ENCODE measurements at places on chromosomes 6 and 20. TPM values are rescaled to one million over a fixed set of nuclear protein-coding genes. Genes with fewer than 3 reads are reported as not detected.

DNA sequence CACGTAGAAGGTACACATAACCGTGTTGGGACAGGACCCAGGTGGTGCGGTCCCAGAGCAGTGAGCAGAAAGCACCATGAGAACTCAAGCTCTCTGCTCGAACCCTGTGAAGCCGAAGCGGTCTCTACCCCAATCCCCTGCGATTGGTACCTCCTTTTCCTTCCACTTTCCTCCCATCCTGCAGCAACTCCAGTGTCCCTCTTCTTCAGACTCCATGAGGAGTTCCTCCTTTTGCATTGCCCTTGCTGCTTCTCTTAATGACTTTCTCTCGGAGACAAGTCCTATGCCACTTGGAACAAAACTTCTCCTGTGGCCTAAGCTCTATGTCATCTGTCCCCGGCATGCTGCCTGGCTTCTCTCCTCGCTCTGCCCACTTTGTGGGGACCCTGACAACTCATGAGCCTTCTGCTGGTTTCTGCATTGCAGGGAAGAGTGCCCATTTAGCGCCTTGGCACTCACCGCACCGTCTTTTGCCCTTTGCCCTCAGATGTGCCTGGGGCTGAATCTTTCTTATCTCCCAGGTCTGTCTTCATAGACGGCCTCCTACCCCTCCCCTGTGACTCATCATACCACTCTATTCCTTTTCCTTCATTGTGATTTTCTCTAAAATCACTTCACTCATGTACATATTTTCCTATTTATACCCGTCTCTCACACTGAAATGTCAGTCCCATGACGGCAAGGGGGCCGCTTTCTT, 9.2 kb upstream of the ZNF831 start:
- no peak for DNase-seq

DNA sequence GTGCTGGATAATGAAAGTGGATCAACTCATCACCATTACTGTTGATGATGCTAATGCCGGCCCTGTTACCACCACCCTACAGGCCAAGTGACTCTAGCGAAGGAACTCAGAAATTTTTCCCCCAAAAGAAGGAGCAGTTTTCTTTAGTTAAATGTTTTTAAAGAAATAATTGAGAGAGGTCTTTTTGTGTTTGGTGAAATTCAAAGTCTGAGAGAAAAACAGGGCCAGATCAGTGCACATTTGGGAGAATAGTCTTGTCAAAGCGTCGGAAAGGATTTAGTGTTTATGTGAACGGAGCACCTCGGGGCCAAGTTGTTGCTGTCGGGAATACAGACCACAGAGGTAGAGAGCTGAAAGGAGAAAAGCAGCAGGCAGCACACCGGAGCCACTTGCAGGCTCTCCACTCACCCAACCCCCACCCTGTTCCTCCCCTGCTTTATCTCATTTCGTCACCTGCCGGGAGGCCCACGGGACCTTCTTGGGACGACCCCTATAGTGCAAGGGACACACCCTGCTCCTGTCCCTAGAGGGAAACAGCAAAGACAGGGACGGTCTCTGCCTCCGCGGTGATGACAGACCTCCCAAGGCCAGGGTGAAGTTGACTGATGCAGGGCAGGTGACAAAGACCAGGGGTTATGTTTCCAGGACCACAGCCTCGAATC, 6.8 kb downstream of the TFAP2B start:
- DNase-seq: no peak

DNA sequence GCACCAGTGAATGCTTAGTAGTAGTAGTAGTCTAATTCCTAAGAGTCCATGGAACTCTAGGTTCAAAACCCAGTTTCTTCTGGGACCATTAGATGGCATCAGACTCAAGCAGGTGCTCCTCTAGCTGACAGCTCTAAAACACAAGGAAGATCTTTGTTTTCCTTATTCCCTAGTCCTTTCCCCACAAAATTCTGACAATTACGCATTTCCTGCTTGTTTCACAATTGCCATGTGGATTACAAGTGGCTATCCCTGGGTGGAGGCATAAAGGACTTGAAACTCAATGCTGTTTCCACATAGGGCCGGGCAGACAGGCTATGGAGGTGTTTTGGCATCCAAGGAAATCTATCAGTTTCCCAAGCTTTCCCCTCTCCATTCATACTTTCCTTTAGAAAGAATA, 9.2 kb upstream of the HLA-DOB start:
- no peak for DNase-seq

The SLCO4A1 gene
- 1.4 TPM for total RNA-seq

DNA sequence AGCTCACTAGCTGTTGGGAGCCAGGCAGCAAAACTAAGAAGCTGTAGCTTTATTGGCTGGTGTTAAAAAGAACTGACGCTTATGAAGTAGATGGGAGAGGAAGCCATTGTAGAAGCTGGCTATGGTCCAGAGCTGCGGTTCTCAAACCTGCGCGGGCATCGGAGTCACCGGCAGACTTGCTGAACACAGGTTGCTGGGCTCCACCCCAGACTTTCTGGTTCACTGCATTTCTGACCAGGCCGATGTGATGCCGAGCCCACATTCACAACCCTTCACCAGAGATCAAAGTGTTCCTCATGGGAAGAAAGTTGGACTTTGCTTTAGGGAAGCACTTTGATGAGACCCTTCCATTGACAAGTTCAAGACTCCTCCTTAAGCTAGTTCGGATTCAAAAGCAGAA, 231.6 kb downstream of the QKI start:
- no peak for DNase-seq

- DNase-seq: peak; percentile 15
These were observed 654 bp downstream of the TBC1D7 start for GRCh38 chr6:13327691-13328075.

DNA sequence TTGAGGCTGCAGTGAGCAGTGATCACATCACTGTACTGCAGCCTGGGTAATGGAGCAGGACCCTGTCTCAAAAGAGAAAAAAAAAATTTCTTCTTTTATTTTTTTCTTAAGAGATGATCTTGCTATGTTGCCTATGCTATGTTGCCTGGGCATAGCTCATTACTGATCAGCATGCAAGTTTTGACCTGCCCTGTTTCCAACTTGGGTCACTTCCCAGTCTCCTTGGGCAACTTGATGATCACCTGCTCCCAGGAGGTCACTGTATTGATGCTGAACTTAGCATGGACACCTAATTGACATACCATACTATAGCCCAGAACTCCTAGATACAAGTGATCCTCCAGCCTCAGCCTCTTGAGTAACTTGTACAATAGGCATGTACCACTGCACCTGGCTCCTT, 30.7 kb upstream of the NANP start:
- no peak for DNase-seq

- DNase-seq: no peak
These were observed 94.0 kb downstream of the SCML4 start for GRCh38 chr6:107730106-107730505.

DNA sequence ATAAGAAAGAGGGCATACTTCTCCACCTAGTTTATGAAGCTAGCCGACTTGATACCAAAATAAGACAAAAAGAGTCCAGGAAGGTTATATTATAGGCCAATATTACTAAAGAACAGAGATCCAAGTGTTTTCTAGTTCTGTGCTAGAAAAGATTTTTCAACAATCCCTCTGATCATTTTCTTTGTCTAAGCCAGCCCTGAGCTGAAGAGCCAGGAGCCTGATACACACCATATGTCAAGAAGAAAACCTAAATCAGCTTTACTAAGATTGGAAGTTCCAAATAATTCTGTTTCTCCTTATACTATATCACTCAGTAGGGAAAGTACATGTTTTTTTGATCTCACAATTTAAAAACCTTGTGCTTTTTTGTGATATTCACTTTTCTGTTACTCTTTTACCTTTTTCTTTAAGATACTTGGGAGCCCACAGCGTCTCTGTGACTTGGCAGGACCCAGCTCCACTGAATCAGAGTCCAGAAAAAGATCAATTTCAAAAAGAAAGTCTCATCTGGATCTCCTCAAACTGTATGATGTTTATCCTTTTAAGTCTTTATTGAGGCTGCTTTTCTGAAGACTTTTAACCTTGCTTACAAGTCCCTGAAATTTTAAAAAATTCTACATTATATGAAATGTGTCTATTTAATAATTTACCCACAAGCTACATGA, 43.0 kb upstream of the PBOV1 start:
- no peak for DNase-seq

DNA sequence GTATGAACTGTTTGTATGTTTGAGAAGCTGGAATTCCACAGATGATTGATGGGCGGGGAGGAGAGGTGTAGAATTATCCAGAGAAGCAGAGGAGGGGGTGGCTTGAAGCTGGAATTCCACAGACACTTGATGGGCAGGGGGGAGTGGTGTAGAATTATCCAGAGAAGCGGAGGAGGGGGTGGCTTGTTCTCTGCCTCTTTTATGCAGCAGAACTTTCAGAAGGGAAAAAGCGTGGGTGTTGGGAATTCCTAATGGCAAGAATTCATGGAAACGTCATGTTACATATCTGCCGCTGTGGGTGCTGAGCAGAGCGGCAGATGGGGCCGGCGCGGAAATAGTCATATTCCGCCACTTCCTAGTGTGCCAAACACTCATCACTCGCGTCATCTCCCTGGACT, 167.9 kb upstream of the KCNG1 start:
- no peak for DNase-seq

DNA sequence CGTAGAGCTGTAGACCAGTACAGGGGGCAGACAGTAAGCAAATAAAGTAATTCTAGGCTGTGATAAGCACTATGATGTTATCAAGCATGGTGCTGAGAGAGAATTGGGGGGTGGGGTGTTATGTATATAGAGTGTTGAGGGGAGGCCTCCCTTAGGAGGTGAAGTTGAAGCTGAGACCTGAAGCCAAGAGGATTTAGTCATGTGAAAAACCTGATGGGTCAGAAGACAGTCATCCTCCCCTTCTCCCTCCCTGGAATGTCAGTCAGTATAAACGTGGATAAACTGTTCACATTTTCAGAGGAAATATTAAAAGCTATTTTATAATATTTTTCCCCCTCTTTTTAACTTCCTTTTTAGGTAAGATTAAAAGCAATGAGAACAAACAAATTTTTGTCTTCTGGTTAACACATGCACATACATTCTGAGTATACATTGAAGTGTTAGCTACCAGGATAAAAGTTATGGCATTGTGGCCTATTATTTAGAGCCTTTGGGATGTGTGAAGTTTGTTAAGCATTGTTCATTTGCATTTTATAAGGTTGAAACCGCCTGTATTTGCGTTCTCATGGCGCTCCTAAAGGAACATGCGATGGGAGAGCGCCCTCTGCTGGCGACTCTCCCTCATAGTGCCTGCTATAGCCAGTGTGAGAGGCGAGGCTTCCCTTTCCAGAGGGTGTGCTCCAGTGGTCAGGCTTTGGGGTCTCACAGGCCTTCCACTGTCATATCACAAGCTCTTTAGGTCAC, 35.4 kb upstream of the MAPK13 start:
- DNase-seq: peak; percentile 48

The PSMB1 gene
- total RNA-seq: 190 TPM

DNA sequence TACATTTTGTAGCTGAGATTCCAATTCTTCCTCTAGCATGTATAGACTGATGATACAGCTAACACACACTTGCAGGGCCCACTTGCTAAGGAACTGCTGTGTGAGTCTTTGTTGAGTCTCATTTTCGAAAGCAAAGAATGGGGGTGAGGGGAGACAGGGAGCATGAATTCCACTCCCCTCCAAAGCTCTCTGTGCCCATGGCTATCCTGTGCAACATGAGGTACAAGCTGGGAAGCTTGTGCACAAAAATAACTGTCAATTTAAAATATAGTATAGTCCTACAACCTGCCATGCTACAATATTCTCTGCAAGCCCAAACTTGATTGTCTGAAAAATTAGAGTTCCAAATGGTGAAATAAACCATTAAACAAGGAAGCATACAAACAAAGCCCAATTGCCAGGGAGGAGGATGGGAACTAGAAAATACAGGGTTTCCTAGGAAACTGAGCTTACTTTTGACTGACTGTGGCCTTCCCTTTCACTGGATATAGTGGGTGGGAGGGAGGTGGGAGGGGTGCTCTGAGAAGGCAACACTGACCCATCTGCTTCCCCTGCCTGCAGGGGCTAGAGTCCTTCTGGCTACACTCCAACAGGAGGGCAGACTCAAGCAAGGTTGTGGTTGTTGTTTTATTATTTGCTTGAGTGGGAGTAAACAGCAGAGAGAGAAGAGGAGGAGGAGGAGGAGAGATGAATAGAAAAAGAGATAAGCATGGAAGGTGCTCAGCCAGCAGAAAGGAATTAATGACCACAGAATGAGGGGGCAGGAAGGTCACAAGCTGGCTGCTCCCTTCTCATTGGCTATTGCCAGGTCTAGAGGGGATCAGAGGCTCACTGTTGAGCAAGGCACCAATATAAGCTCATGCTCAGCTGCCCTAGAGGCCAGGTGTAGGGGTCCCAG, 84.6 kb downstream of the FYN start:
- DNase-seq: no peak

The RIPPLY2 gene
- total RNA-seq: 0.26 TPM

GRCh38 chr6:107082045-107082444, 33.3 kb downstream of the BEND3 start:
- no peak for DNase-seq

The CLIC5 gene
- 4.3 TPM for total RNA-seq

DNA sequence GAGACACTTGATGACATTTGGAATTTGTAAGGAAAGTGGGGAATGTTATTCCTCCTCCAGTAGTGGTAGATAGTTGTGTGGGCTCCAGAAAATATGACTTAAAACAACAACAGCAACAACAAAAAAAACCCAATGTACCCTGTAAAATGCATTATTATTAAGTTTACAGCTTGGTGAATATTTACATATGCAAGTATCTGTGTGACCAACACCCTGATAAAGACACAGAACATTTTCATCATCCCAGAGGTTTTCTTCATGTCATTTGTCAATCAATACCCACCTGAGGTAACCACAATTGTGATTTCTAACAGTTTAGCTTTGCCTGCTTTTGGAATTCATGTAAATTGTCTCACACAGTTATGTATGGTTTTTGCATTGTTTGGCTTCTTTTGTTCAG, 152.1 kb upstream of the GRIK2 start:
- DNase-seq: no peak

Data from urinary bladder (tissue), 4 donors.